Neural cell (in vitro differentiated cells): ENCODE measurements at places on chromosomes 7 and 10. TPM values are rescaled to one million over a fixed set of nuclear protein-coding genes. Genes with fewer than 3 reads are reported as not detected.

The SPDYE2B gene
- not detected in 2 replicates for polyA plus RNA-seq

The EPHA1 gene
- polyA plus RNA-seq: not detected in 2 replicates

The ODAD2 gene
- polyA plus RNA-seq: not detected in 2 replicates

The ADIRF gene
- polyA plus RNA-seq: not detected in 2 replicates

The ARHGAP22 gene
- 0.15 and 0.70 TPM in 2 replicates for polyA plus RNA-seq
